Left lung (tissue), 14 donors: ENCODE measurements at places on chromosomes 1 and 21. TPM values are rescaled to one million over a fixed set of nuclear protein-coding genes. Genes with fewer than 3 reads are reported as not detected.

RAB7B gene
- 13.4 TPM for total RNA-seq

SLAMF9 gene
- total RNA-seq, result not detected

OR2G3 gene
- total RNA-seq, result not detected

TMEM79 gene
- 3.5 TPM for total RNA-seq

CFHR1 gene
- not detected for total RNA-seq

ALDH4A1 gene
- 11.3 TPM for total RNA-seq

ACP6 gene
- total RNA-seq, result 14.1 TPM

CASQ2 gene
- total RNA-seq, result 4.8 TPM

SPRR2F gene
- total RNA-seq, result not detected

GBP7 gene
- total RNA-seq, result not detected

COX20 gene
- 27.1 TPM for total RNA-seq

STYXL2 gene
- 0.12 TPM for total RNA-seq

WNT4 gene
- 4.0 TPM for total RNA-seq

ISG20L2 gene
- total RNA-seq, result 30.8 TPM

ATP6V0B gene
- total RNA-seq, result 176 TPM

LRRC39 gene
- total RNA-seq, result 0.35 TPM

KRTAP21-2 gene
- total RNA-seq, result not detected

RHOC gene
- 195 TPM for total RNA-seq

CGN gene
- 55.0 TPM for total RNA-seq

NOS1AP gene
- total RNA-seq, result 6.2 TPM

RHD gene
- total RNA-seq, result 0.10 TPM

CD84 gene
- 17.2 TPM for total RNA-seq

ATP1A2 gene
- total RNA-seq, result 2.8 TPM

OR2AK2 gene
- total RNA-seq, result not detected

TMEM200B gene
- total RNA-seq, result 6.2 TPM

LCE2C gene
- not detected for total RNA-seq

ATP1A4 gene
- not detected for total RNA-seq

ZNF436 gene
- total RNA-seq, result 9.2 TPM

CSF3R gene
- total RNA-seq, result 63.8 TPM

DDR2 gene
- total RNA-seq, result 47.6 TPM

KRTAP6-1 gene
- not detected for total RNA-seq

LRRC8C gene
- 11.4 TPM for total RNA-seq

MTARC1 gene
- total RNA-seq, result 38.6 TPM

TAL1 gene
- 9.7 TPM for total RNA-seq

MAD2L2 gene
- total RNA-seq, result 25.7 TPM

FH gene
- 49.8 TPM for total RNA-seq
